ENCODE measurements at places on chromosomes 5 and 9.

GRCh38 chr5:159697530-159697929, 218.8 kb upstream of the ADRA1B start:
- DNase-seq, result no peak
- no peaks in the 10 kb centered on the region for H3K36me3 ChIP-seq
- H3K4me1 ChIP-seq, result no peaks in the 10 kb centered on the region
- no peak overlapping the region for H3K4me3 ChIP-seq

DNA sequence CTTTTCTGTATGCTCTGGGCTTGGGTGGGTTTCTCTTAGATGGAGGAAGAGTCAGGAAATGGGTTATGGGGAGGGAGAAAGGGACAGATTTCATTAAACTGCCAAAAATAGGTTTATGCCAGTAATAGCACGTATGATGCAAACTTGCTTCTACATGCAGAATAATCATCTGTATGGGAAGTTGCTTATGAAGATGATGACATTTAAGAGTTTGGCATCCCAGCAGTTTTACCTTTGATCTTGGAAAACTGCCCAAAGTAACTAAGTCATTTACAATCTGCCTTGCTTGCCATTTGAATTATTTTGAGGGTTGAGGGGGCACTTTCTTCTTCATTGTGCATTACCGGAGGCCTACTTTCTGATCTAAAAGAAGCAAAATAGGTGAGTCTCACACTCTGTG, 282.9 kb upstream of the ANKRD55 start:
- DNase-seq, result no peak
- no peak overlapping the region for H3K27ac ChIP-seq
- H3K27me3 ChIP-seq, result no peaks in the 10 kb centered on the region
- H3K36me3 ChIP-seq, result no peaks in the 10 kb centered on the region
- H3K4me3 ChIP-seq, result no peak overlapping the region

- H3K27me3 ChIP-seq, result peaks cover 12% of the 10 kb centered on the region
- peaks cover 36% of the 10 kb centered on the region for H3K36me3 ChIP-seq
- H3K4me1 ChIP-seq, result peaks cover 11% of the 10 kb centered on the region
- H3K27ac ChIP-seq, result peak overlapping the region; percentile 44
- H3K4me3 ChIP-seq, result peak overlapping the region; percentile 73
Measured at GRCh38 chr9:35790385-35791296, 750 bp upstream of the NPR2 start.

- peaks cover 16% of the 10 kb centered on the region for H3K27me3 ChIP-seq
- no peak overlapping the region for H3K27ac ChIP-seq
- no peaks in the 10 kb centered on the region for H3K36me3 ChIP-seq
- no peak overlapping the region for H3K4me3 ChIP-seq
- no peak for DNase-seq
- H3K4me1 ChIP-seq, result no peaks in the 10 kb centered on the region
Measured at GRCh38 chr9:108258640-108259039, 597.1 kb downstream of the ACTL7B start.

DNA sequence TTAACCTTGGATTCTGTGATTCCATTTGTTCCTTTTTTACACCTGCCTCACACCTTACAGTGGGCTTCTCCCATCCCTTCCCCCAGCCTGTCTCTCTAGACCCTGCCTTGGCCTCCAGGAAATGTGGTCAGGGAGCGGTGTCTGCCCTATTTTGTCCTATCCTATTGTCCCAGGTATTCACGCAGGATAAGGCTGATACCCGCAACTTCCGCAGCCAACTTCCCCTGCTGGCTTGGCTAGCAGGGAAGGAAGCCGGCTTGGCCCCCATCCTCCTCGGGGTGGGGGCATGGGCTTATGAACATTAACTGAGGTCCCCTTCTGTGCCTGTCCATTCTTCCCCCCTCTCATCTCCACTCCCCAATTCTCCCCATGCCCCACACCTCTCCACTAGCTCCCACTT, 3.5 kb downstream of the CSF1R start:
- peak overlapping the region; percentile 51 for H3K27ac ChIP-seq
- no peaks in the 10 kb centered on the region for H3K36me3 ChIP-seq
- H3K4me1 ChIP-seq, result peaks cover 64% of the 10 kb centered on the region
- DNase-seq, result no peak
- no peaks in the 10 kb centered on the region for H3K27me3 ChIP-seq
- no peak overlapping the region for H3K4me3 ChIP-seq

GRCh38 chr9:107890921-107891465, 401.4 kb upstream of the KLF4 start:
- no peak overlapping the region for H3K4me3 ChIP-seq
- no peaks in the 10 kb centered on the region for H3K27me3 ChIP-seq
- H3K36me3 ChIP-seq, result no peaks in the 10 kb centered on the region
- no peak for DNase-seq

DNA sequence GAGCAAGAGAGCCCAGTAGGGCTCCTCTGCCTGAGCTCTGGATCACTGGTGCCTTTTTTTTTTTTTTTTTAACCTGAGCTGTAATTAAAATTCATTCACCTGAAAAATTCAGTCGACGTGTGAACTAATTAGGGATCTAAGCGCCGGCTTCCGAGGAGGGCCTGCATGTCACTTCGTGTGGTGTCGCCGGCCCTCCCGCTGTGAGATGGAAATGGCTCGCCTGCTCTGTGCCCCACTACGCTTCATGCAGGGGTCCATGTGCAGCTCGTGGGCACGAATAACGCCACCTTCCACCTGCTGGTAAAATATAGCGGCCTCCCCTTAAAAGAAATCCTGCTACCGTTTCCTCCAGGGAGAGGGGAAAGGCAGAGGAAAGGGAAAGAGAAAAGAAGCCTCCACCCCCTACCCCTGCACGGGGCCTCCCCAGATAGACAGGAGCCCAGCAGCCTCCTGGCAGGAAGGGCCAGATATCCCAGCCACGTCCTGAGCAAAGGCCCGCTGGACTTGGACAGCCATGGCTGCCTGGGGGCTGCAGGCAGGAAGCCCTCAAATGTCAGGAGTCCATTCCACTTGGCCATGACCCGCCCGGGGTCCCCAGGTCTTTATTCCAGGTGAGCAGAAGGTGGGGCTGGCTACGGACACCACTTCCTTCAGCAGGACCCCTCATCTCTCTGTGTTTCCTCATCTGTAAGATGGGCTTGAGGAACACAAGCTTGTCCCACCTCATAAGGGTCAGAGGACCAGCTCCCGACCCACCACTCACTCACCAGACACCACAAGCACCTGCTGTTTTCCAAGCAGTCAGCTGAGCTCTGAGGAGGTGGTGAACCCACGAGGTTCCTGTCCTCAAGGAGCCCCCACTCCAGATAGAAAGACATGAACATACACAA, 38.2 kb upstream of the ZNF354A start:
- H3K27me3 ChIP-seq, result peaks cover 3% of the 10 kb centered on the region
- H3K27ac ChIP-seq, result no peak overlapping the region
- H3K36me3 ChIP-seq, result no peaks in the 10 kb centered on the region
- no peak for DNase-seq
- no peak overlapping the region for H3K4me3 ChIP-seq

- H3K27ac ChIP-seq, result no peak overlapping the region
- no peak for DNase-seq
- H3K4me3 ChIP-seq, result no peak overlapping the region
- H3K36me3 ChIP-seq, result peaks cover 18% of the 10 kb centered on the region
- no peaks in the 10 kb centered on the region for H3K27me3 ChIP-seq
Measured at GRCh38 chr5:150700246-150700593, 642 bp downstream of the RBM22 start.

DNA sequence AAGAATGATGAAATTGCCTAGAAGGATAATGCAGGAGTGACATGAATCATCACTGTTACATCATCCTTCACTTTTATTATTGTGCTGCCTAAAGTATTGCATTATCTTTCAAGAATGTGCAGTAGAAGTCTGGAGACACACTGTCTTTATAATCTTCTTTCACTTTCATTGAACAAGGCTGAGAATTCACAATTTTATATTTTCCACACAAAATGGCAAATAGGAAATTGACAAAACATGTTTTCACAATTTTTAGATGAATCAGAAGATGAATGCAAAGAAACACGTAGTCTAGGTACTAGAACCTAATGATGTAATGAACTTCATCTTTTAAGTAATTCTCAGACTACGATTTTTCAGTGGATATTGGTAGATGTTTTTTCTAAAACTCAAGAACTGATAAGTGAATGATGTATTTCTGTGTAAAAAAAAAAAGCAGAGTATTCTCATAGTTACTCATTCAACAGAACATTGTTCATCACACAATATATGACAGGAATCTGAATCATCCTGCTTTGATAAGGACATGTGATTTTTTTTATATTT, 131.5 kb upstream of the GRHPR start:
- no peak for DNase-seq
- peaks cover 66% of the 10 kb centered on the region for H3K4me1 ChIP-seq
- no peaks in the 10 kb centered on the region for H3K27me3 ChIP-seq
- peak overlapping the region; percentile 25 for H3K27ac ChIP-seq

GRCh38 chr9:23812673-23813072, 13.4 kb downstream of the ELAVL2 start:
- H3K27ac ChIP-seq, result no peak overlapping the region
- DNase-seq, result no peak
- H3K36me3 ChIP-seq, result no peaks in the 10 kb centered on the region
- no peaks in the 10 kb centered on the region for H3K4me1 ChIP-seq
- no peak overlapping the region for H3K4me3 ChIP-seq

DNA sequence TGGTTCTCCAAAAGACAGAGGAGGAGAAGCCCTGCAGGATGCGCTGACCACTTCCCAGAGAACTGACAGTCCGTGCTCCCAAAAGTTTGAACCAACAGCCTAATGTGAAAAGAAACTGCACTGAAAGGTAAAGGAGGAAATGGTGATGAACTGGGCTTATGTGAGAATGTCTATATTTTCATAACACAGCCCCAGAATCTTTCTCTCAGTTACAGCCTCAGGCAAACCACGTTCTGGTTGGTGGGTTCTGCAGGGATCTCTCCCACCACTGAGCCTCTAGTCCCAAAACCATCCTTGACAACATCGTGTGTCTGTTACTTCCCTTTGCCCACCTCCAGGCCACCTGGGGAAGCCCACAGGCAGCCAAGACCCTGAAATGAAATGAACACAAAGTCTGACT, 23.9 kb downstream of the SPARC start:
- no peak overlapping the region for H3K4me3 ChIP-seq
- DNase-seq, result no peak
- H3K27ac ChIP-seq, result peak overlapping the region; percentile 81
- peaks cover 24% of the 10 kb centered on the region for H3K4me1 ChIP-seq
- no peaks in the 10 kb centered on the region for H3K27me3 ChIP-seq

DNA sequence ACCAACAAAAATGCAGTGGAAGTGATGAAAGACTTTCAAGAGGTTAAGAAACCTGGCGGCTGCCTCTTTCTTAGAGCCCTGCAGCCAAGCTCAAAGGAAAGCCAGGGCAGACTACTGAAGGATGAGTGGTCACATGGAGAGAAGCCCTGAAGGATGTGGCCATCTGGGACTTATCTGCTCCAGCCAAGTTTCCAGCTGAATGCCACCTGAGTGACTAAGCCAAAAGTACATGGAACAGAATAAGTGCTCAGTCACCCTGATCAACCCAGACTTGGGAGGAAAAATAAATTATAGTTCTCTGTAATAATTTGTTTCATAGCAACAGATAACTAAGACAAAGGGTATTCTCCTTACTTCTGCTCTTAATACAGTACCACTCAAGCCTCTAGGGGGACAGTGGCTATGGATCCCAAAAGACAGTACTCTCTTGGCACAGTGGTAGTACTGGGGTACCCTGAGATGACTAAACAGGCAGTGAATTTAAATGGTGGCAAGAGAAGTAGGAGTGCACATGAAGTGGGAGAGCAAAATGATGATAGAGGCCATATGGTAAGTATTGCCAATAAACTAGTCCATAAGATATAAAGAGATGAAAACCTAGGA, 182.3 kb downstream of the ELAVL2 start:
- H3K36me3 ChIP-seq, result no peaks in the 10 kb centered on the region
- H3K27me3 ChIP-seq, result no peaks in the 10 kb centered on the region
- DNase-seq, result no peak
- no peaks in the 10 kb centered on the region for H3K4me1 ChIP-seq
- H3K27ac ChIP-seq, result no peak overlapping the region

DNA sequence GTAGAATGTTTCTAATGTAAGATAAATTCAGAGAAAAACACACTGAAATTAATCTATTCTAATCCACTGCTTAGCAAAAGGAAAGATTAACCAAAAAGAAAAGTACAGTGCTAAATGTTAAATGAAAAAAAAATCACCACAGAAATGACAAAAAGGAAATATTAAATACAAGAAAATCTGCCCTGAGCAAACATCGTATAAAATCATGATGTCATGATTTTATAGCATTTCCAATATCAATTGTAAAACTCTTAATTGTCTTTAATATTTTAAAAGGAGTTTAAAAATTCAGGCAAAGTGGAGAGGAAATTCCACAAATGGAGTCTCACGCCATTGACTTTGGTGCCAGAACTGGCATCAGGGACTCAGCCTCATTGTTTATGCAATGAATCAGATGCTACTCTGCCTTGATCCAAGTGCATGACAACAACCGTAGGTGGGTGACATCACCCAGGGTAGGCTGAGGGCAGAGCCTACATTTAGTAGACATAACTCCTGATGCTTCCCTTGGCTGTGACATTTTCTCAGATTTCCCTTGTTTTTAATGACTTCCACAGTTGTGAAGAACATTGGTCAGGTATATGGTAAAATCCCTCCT, 696.8 kb downstream of the SEMA5A start:
- DNase-seq, result no peak
- no peaks in the 10 kb centered on the region for H3K4me1 ChIP-seq
- no peak overlapping the region for H3K4me3 ChIP-seq
- no peaks in the 10 kb centered on the region for H3K27me3 ChIP-seq
- H3K27ac ChIP-seq, result no peak overlapping the region

All from stimulated activated naive B cell treated with anti-CD40 and anti-IgM and Interleukin-4, amounts not matched to agents 10 μg/mL and 1 μg/mL and 100 μg/mL, for 72 hours (primary cell).